ENCODE measurements at places on chromosomes 3 and 15. TPM values are rescaled to one million over a fixed set of nuclear protein-coding genes. Genes with fewer than 3 reads are reported as not detected.

CCDC12 gene
- 41.4 TPM for total RNA-seq

OR4F15 gene
- total RNA-seq: not detected

DNA sequence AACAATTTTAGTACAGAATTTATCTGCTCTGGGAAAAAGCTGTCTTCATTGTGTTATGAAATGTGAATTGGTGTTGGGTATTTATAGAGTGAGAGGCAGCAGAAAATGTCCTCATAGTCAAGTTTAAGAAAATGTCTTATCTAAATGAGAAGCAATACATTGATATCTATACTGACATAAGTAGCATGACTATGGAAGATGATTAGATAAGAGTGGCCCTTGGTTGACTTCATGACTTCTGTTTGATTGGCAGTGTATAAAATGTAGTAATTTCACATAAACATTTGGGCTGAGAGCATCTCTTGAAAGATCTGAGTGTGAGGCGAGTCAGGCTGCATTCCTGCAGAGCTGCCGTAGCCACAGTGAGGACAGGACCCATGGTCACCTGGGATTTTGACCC, 19.4 kb downstream of the MCTP2 start:
- no peaks in the 10 kb centered on the region for H3K27me3 ChIP-seq
- no peaks in the 10 kb centered on the region for H3K36me3 ChIP-seq
- H3K4me1 ChIP-seq: no peaks in the 10 kb centered on the region
- H3K27ac ChIP-seq: no peak overlapping the region
- DNase-seq: no peak
- H3K4me3 ChIP-seq: no peak overlapping the region

DNA sequence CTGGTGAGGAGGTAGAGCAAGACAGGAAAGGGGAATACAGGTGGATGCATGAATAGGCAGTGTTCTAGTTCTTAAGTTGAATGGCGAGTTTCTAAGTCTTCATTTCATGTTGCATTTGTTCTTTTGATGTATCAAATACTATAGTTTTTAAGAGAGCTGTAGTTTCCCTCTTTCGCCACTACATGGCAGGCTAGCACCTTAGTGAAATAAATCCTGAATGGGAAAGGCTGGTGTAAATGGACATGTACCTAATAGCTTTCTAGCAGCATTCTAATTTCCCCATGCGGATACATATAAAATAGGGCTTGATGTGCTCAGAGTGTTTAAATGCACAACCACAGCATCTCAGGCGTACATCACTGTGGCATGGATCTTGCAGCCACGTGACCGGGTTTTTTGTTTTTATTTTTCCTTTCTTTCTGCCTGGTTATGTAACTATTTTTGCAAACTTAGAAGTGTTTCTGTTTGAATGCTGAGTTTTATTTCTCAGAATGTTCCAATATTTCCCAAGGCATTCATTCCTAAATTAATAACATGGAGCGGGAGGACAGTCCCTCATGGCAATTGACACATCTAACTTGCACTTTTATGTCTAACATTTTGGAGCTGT, 23.5 kb upstream of the CLN6 start:
- no peaks in the 10 kb centered on the region for H3K4me1 ChIP-seq
- DNase-seq: no peak
- H3K36me3 ChIP-seq: no peaks in the 10 kb centered on the region
- no peak overlapping the region for H3K27ac ChIP-seq

DNA sequence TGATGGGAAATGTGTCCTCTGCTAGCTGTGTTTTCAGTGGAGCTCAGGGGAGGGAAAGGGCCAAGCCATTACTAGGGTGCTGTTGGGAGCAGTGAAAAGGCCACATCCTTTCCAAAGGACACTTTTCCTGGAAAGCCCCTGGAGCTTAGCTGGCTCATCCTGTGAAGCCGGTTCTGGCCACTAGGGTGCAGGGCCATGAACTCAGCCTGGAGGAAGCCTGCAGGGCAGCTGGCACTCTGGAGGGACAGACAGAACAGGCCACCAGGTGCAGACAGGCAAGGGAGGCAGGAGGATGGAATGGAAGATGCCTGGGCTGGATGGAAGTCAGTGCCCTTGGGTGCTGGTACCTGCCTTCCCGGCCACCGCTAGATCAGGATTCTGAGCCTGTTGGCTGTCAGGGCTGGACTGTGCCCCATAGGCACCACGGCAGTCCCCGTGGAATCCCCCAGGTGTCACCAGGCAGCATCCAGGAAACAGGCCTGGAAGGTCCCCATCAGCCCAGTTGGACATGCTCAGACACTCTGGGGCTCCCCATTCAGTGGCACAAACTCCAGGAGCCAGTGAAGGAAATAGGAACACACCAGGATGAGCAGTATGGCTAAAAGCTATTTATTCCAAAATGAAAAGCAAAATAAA, 76.2 kb upstream of the C2CD4B start:
- peaks cover under 1% of the 10 kb centered on the region for H3K27me3 ChIP-seq
- H3K4me3 ChIP-seq: no peak overlapping the region
- H3K36me3 ChIP-seq: peaks cover 13% of the 10 kb centered on the region
- no peaks in the 10 kb centered on the region for H3K4me1 ChIP-seq
- H3K27ac ChIP-seq: no peak overlapping the region

DNA sequence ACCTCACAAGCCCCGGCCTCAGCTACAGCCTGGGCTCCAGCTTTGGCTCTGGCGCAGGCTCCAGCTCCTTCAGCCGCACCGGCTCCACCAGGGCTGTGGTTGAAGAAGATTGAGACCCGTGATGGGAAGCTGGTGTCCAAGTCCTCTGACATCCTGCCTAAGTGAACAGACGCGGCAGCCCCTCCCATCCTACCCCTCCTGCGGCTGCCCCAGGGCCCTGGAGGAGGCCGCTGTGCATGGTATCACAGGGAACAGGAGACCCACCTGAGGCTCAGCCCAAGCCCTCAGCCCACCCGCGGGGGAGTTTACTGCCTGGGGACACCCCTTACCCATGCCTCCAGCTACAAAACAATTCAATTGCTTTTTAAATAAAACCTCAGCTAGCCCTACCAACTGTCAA, 6.0 kb upstream of the LARP6 start:
- no peaks in the 10 kb centered on the region for H3K27me3 ChIP-seq
- no peak overlapping the region for H3K27ac ChIP-seq
- DNase-seq: no peak
- no peak overlapping the region for H3K4me3 ChIP-seq

DNA sequence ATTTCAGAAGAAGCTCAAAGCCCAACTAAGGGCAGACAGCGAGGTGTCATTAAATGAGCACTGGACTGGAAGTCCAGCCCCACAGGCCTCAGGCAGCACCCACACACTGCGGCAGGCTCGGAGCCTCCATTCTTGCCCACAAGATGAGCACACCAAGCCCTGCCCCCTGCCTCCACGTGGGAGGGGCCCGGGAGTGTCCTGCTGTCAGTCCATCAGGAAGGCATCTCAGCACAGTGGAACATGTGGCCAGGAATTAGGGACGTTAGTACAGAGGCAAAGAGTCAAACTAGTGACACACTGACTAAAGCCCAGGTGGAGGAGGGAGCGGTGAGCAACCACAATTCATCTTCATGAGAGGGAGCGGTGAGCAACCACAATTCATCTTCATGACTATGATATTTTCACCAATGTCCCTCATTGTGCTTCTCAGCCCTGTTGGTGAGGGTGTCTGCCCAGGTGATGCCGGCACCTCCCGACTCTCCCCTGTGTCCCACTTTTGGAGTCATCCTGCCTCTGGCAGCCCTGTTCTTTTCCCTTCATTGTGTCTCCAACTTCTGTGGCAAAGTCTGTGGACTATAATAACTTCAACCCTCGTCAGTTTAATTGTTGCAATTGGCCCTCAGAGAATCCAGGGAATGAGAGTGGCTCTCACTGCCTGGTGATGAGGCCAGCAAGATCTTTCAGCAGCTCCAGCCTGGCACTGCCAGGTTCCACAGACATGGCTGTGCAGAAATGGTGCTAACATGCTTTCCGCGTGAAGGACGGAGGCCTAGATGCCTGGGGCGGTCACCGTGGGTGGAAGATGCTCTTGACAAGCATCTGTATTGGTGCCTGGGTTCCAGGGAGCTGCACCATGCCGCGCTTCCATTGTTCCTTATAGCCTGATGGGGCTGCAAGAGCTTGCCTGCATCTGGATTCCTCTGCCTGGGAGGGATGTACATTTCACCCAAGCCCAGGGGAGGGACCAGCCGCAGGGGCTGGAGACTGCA, 23.1 kb upstream of the SKOR1 start:
- no peak overlapping the region for H3K27ac ChIP-seq
- peaks cover 3% of the 10 kb centered on the region for H3K27me3 ChIP-seq
- H3K4me3 ChIP-seq: no peak overlapping the region
- peaks cover 5% of the 10 kb centered on the region for H3K36me3 ChIP-seq
- peaks cover 24% of the 10 kb centered on the region for H3K4me1 ChIP-seq
- no peak for DNase-seq

GRCh38 chr15:79916502-79917132, 19.8 kb upstream of the MTHFS start:
- no peak overlapping the region for H3K4me3 ChIP-seq
- DNase-seq: no peak
- H3K4me1 ChIP-seq: no peaks in the 10 kb centered on the region
- peaks cover 4% of the 10 kb centered on the region for H3K27me3 ChIP-seq
- H3K27ac ChIP-seq: no peak overlapping the region

DNA sequence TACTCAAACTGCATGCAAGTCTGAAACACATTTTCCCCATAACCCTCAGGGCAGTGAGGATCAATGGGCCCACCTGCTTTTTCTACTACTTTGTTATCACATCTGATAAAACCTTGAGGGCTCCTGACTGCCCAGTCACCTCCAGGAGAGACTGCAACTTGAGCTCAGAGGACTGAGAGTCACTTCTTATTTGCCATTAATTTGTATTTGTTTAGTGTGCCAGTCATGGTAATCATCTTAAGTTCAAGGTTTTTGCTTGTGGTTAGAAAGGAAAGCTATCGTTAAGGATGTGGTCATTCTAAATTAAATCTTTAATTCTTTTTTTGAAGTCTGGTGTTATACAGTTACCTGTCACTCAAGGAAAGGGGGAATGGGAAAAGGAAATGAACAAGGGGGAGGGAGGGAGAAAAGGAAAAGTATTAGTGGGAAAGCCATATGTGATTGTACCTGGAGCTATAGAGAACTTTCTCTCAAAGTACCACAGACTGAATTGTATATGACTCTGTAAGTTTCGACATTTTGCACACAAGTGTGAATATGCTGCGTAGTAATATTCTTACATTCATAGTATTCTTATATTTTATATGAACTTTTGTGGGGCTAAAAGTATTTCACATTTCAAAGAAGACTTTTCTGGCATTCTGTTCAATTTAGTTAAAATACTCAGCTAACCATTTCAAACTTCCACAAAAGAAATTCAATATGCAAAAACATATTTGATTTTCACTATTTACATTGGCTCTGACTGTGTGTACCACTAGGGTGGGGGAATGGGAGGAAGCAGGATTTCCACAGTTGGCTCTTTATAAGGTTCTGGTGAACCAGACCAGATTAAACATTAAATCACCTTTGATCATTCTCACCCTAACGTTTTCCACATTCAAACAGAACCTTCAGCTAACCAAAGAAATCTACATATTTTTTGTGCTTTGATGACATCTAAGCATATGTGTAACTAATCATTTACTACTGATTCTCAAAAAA, 166.5 kb upstream of the ATP11B start:
- no peak for DNase-seq
- H3K27ac ChIP-seq: no peak overlapping the region
- no peaks in the 10 kb centered on the region for H3K27me3 ChIP-seq
- H3K4me3 ChIP-seq: no peak overlapping the region
- H3K36me3 ChIP-seq: no peaks in the 10 kb centered on the region

DNA sequence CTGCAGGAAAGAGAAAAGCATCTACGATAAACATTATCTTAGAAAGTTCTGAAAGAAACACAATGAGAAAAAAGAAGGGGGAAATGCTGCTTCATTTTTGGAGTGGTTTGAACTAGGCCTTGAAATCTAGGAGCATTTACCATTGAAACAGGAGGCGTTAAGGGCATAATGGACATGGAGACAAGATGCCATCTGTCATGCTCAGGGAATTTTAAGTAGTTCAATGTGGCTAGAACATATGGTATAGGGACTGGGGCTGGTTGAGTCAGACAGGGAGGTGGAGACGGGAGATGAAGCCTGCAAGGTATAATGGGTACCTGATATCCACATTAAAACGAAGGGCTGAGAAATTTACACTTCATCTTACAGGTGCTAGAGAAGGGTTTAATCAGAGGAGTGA, 10.4 kb upstream of the PLAAT1 start:
- H3K36me3 ChIP-seq: no peaks in the 10 kb centered on the region
- peak overlapping the region; percentile 41 for H3K4me3 ChIP-seq
- peaks cover 6% of the 10 kb centered on the region for H3K27me3 ChIP-seq
- DNase-seq: no peak
- H3K27ac ChIP-seq: peak overlapping the region; percentile 92

- DNase-seq: no peak
- no peak overlapping the region for H3K4me3 ChIP-seq
- no peaks in the 10 kb centered on the region for H3K4me1 ChIP-seq
- H3K36me3 ChIP-seq: no peaks in the 10 kb centered on the region
Observed at GRCh38 chr3:189569473-189569872, 61.7 kb upstream of the TP63 start.

DNA sequence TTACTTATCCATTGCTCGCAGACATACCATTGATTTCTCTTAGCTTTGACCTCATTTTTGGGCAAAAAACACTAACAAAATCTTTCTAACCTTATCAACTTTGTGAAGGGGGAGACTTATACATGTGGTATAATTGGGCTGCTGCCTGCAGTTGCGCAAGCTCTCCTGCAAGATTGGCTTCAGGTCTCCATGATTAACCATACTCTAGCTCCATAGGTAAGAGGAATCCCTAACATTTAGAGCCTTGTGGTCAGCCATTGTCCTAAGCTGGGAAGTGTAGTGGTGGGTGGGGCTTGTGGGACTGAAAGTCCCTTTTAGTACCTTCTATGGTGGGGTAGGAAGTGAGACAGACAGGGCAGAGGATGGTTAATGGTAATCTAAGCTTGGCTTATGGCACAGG, 179.6 kb upstream of the THRB start:
- H3K36me3 ChIP-seq: no peaks in the 10 kb centered on the region
- H3K27me3 ChIP-seq: no peaks in the 10 kb centered on the region
- H3K4me3 ChIP-seq: no peak overlapping the region
- no peak overlapping the region for H3K27ac ChIP-seq
- DNase-seq: no peak

DNA sequence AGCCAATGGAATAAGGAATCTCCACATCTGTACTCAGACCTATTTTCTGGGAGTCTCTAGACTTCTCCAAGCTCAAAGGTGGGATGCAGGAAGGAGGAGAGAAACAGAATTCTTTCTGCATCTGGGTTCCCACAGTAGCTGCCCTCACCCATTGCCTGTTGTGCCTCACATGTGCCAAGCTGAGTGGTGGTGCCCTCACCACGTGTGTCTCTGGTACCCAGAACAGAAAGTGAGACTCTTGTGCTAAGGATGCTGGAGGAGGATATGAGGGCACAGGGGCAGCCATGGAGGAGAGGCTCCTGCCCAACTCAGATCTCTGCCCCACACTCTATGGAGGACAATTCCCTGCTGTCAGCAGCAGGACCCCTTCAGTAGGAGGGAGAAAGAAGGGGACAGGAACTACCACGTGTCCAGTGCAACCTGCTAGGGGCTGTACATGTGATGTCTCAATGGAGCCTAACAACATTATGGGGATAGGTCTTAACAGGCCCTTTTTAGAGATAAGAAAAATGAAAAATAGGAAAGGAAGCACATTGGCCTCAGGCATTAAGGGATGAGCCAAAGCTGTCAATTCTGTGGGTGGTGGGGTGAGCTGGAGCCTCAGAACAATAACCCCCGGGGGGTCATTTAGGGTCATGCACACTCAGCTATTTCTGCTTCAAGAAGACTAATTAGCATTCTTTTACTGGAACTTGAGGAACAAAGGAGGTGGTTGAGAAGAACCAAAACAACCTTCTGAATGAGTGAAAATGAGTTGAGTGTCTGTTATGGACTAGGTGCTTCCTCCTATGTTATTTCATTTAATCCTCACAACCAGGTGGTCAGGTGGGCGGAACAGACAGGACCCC, 16.3 kb upstream of the NOX5 start:
- no peaks in the 10 kb centered on the region for H3K36me3 ChIP-seq
- H3K4me1 ChIP-seq: peaks cover 34% of the 10 kb centered on the region
- no peak overlapping the region for H3K27ac ChIP-seq
- no peak for DNase-seq

All from glutamatergic neuron (in vitro differentiated cells).